Pons (tissue), 1 donor: ENCODE measurements at places on chromosomes 5 and 9.

DNA sequence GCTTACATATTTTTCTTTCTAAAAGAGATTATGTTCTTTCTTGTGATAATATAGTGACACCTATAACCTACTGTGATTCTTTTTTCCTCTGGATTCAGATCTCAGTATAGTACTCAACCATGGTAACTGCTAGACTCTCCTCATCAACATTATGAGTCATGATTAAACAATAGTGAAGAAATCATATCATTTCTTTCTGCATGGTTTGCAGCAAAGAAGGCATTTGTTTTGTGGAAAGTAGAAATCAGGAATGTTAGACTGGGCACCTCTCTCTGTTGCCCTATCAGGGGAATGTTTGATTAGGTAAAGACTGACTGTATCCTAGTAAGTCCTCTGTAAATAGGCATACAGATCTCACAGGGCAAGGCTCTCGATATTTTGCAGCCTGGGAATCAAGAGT is 25.6 kb upstream of the SMC2 start:
- no peak for DNase-seq

DNA sequence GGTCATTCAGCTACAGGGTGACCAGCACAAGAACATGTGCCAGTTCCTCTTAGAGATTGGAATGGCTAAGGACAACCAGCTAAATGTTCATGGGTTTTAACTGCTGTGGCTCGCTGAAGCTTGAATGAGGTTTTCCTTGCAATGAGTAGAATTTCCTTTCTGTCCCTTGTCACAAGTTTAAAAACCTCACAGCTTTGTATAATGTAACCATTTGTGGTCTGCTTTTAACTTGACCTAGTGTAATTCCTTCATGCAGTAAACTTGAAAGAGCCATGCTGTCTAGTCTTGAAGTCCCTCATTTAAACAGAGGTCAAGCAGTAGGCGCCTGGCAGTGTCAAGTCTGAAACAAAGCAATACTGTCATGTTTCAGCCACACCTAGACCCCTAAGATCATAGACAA is 181.3 kb upstream of the DMRT1 start:
- DNase-seq, result no peak

DNA sequence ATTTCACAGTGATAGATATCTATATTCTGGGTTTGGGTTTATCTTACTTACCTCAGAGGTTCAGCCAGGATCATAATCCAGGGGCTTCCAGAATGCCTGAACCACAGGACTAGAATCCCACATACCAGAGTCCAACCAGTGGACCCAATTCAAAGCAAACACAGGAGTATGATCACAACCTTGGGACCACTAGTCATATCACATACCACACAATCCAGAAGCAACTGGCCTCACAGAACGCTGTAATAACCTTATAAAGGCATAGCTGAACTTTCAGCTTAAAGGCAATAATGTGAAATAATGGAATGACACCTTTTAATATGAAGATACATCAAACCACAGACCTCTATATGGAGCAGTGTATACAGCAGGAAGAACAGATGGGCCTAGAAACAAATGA is 25.3 kb downstream of the RAPGEF6 start:
- DNase-seq, result no peak

DNA sequence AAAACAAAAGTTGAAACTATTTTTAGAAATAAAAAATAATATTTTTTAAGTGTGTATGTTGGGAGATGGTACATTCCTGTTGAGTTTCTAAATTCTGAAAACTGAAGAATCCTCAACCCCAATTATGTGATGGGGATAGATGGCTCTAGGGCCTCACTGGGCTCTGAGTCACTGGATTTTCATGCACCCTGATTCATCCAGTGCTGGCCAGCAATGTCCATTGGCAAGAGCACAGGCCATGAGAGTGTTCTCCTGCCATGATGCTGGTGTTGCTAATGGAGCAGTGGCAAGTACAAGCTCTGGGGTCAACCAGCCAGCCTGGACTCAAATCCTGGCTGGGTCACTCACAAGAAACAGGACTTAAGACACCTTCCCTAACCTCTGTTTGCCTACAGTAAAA is 23.3 kb downstream of the SMIM23 start:
- no peak for DNase-seq

GRCh38 chr5:160356550-160357347 is 13.7 kb downstream of the C1QTNF2 start:
- DNase-seq, result no peak

- no peak for DNase-seq
Measured at GRCh38 chr5:56833325-56833724, 18.0 kb downstream of the MAP3K1 start.

GRCh38 chr5:153630546-153630945 is 140.1 kb downstream of the GRIA1 start:
- DNase-seq, result no peak

DNA sequence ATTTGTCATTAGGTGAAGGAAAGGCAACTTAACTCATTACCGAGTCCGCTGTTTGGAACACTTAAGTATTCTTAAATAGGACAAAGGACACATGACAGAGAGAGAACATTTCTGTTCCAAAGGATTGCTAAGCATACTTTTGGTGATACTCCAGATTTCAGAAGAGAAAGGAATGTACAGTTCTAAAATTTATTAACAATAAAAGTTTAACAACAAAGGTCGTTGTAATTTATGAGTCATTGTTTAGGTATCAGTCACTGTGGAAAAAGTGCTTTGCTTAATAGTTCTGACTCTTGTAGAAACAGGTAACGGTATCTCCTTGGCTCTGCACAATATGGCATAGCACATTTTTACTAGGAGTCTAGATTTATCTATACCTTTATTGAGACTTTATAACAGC is 36.3 kb upstream of the PAM start:
- no peak for DNase-seq

DNA sequence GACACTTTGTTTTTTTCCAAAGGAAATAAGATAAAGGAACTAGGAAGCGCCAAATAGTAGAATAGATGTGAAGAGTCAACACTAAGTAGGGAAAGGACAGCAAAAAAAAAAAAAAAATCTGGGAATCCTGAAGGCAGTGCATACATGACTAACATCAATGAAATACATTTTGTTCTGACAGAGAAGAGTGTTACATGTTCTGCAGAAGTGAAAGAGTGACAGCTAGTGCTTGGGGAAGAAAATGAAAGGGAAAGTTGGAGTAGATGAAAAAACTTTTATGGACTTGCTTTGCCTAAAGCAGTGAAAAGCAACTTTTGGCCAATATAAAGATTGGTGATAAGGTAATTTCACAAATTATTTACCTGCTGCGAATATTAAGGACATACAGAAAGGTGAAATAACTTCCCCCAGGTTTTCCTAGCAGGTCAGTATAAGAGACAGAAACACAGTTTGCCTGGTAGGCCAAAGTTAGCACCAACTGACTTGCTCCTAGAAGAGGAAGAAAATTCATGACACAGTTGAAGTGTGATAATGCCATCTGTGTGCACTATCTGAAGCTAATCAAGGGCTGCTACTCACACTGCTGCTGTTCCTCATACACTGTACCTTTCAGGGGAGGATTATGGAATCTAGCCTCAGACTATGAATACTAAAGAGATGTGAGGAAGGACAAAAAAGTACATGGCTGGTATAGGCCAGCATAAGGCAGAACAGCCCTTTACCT is 38.6 kb downstream of the RANBP6 start:
- peak; percentile 17 for DNase-seq
